ENCODE measurements at places on chromosomes 12 and 14.

DNA sequence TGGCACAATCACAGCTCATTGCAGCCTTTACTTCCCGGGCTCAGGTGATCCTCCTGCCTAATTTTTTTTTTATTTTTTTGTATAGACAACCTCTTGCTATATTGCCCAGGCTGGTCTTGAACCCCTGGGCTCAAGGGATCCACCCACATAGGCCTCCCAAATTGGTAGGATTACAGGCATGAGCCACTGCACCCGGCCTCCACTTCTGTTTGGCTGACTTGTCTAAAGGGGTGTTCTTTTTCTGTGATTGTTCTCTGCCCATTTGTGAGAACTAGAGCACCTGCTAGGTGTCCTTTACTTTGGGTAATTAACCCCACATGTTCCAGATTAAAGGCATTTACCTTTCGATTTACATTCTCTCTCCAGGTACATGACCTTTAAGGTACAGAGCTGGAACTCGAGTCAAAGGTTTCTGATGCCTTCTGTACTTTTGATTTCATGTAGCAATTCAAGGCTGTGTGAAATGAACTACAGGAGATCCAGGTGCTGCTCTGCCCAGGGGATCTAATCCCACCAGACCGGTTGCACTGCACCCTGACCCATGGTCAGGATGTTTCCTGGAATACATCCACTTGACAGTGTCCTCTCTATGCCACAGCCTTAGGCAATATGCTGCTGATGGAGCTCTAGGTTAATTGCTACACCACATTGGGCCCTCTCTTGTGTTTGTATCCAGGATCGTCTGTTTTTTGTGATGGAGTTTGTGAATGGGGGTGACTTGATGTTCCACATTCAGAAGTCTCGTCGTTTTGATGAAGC, 163.6 kb downstream of the PRKCH start:
- no peak for DNase-seq

- DNase-seq, result no peak
These were observed 30.0 kb downstream of the ALX1 start for GRCh38 chr12:85310025-85310424.

DNA sequence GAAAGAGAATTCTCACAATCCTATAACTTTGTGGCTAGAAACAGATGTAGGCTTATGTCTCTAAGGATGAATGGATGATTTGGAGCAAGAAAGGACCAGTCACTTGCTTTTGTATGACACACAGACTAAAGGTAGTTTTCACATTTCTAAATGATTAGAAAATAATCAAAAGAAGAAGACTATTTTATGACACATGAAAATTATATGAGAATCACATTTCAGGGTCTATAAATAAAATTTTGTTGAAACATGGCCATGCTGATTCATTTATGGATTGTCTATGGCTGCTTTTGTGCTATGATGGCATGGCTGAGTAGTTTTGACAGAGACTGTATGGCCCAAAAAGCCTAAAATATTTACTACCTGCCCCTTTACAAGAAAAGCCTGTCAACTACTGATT, 49.4 kb upstream of the FRMD6 start:
- DNase-seq, result no peak

GRCh38 chr12:78470354-78471195, 394.0 kb upstream of the SYT1 start:
- DNase-seq, result no peak

DNA sequence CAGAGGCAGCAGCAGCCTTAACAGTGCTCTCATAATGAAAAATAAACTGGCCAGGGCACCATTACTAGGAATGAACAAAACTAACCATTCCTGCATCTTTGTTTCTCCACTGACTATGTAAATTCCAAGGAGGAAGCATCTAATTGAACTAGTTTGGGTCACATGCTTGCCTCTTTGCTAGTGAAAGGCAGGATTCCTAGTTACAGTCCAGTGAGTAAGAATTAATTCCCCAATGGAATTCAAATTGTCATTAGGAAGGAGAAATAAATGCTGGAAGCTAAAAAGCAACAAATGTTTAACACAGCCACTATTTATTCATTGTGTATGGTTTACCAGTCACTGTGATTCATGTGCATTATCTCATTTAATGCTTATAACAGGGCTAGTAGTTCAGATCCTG, 316.0 kb downstream of the CCDC91 start:
- DNase-seq, result no peak

DNA sequence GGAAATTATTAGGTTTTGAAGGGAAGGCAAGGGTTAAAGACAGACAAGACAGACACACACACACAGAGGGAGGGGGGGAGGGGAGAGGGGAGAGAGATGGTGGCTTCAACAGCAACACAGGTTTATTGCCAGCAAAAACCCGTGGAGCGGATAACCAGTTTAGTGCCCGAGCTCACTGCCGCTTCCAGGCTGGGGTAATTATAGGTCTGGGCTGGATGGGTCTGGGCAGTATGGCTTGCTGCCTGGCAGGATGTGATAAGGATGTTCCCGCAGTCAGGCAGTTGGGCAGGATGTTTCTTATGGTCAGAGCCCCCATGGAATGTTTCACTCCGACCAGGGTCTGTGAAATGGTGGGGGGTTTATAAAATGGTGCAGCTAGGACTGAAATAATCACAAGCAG, 4.4 kb upstream of the TDRD9 start:
- DNase-seq, result no peak
